ENCODE measurements at places on chromosomes 4 and X.

- no peak for DNase-seq
Measured at GRCh38 chrX:155246748-155247147, 17.5 kb downstream of the RAB39B start.

DNA sequence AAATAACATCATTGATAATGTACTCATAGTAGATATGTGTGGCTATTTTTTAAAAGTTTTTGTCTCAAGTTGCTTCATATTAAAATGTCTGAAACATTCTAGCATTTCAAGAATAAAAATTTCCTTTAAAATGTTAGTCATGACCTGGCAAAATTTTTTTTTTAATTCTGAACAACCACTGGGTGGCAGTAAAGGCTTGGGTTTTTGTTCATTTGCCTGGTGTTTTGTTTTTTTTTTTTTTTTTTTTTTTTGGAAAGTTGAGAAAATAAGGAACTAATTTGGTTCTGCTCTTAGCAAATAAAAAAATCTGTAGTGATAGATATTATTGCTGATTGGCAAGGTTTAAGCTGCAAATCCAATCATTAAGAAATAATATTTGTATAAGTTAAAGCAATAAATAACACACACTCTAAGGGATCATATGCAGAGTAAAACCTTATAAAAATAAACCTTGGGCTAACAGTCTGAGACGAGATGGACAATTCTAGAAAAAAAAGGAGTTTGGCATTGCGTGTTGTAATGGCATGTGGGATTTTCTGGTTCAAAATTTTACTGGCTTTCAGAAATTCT lies 81.4 kb downstream of the CEP44 start:
- DNase-seq, result peak; percentile 57

DNA sequence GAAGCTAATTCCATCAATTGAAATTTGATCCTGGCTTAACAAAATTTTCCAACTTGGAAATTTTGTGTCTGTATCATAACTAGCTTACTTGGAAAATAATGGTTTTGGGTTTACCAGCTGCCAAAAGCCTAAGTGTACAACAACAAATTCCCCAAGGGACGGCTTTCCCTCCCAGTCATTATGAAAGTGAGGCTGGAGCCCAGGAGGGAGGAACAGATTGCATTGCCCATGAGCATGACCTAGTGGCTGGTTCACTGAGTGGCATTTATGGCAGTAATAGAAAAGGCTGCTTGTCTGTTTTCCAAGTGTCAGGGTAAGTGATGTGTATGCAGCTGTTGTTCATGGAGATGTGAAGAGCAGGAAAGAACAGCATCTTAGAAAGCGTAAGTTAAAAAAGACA lies 70.8 kb upstream of the HHIP start:
- no peak for DNase-seq

- no peak for DNase-seq
Measured at GRCh38 chr4:83850435-83850834, 314.5 kb downstream of the GPAT3 start.

DNA sequence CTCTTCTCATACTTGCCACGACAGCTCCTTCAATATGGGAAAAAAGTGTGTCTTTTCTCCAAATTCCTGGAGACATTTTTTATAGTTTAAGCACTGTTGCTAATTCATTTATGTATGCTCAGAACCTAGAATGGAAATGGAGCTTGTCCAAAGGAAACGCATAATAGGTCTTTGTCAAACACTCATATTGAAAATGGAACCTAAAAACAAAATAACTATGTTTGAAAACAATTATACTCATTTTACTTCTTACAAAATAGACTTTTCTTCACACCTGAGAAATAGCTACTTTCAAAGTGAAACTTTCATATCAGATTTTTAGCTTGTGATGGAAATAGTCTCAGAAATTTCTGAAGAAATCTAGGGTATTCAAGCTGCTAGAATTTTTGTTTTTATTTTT lies 529.7 kb upstream of the BOD1L1 start:
- DNase-seq, result no peak

GRCh38 chr4:63211375-63211774 lies 1197.9 kb downstream of the TECRL start:
- no peak for DNase-seq

DNA sequence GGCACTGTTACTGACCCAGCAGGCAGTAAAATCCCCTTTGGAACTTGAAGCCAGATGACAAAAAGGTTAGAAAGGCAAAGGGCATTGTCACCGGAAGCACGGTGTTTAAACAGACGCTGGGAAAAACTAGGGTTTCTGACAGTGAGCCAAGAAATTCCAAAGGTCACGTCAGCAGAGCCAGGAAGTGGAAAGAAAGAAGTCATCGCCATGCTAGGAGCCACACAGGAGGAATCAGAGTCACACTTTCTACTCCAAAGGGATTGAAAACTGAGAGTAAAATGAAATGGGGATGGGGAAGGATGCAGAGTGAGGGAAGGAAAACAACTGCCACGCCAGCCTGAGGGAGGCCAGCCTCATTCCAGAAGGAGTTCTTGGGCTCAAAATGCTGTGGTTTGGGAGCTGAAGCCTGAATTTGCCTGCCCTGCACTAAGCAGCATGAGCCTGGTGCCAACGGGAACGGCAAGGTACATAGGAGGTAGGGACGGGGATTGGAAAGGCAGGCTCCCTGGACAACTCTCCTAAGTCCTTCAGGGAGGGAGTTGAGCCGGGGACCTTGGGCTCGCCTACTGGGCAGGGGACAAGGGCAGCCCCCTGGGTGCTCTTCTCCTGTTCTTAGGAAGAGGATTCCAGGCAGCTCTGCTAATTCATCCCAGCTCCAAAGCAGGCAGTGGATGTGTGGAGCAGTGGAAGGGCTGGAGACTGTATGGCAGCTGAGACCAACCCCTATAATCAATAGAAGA lies 66.8 kb downstream of the SOWAHB start:
- peak; percentile 97 for DNase-seq

DNA sequence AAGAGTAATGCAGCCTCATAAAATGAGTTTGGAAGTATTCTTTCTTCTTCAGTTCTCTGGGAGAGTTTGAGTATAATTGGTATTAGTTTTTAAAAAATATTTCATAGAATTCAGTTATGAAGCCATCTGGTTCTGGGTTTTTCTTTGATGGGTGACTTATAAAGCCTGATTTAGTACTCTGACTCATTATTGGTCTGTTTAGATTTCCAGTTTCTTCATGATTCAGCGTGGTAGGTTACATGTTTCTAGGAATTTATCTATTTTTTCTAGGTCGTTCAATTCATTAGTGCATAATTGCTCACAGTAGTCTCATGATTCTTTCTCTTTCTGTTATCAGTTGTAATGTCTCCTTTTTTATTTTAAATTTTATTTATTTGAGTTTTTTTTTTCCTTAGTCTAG lies 111.2 kb downstream of the CEP44 start:
- DNase-seq, result no peak

DNA sequence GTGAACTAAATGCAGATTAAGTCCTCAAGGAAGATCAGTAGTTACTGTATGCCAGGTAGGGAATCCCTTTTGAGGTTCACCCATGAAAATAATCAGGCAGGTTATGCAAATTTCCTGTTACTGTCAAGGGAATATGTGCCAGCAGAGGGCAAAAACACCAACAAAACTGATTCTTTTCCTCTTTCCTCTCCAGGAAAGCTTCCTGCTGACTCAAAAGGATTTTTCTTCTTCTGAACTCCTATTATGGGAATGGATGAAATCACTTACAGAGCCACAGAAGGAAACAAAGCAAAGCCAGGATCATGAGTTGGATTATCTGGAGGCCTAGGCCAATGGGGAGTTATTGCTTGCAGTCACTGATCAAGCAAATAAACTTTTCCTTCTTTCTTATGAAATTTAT lies 49.7 kb downstream of the TMPRSS11F start:
- no peak for DNase-seq

GRCh38 chr4:123709336-123709735 lies 312.7 kb downstream of the SPRY1 start:
- DNase-seq, result peak; percentile 3

DNA sequence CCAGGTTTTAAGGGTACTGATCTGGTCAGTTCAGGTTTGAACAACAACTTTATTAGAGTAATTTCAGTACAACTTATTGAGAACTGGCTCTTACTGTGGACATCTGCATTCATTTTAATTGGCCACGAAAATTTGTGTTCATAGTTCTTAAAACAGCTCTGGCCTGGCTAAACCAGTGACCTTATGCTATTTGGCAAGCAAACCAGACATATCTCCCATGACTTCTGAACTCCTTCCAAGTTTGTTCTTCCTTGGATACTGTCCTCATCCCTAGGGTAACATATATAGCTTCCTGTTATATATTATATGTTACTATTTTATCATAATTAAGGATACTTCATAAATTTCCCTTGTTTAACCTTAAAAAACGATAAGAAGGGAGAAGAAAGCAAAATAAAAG lies 841.9 kb downstream of the TRAM1L1 start:
- DNase-seq, result no peak

GRCh38 chr4:169099771-169100180 lies 89.7 kb upstream of the CBR4 start:
- DNase-seq, result no peak

GRCh38 chr4:62822306-62822705 lies 1586.9 kb downstream of the TECRL start:
- no peak for DNase-seq

DNA sequence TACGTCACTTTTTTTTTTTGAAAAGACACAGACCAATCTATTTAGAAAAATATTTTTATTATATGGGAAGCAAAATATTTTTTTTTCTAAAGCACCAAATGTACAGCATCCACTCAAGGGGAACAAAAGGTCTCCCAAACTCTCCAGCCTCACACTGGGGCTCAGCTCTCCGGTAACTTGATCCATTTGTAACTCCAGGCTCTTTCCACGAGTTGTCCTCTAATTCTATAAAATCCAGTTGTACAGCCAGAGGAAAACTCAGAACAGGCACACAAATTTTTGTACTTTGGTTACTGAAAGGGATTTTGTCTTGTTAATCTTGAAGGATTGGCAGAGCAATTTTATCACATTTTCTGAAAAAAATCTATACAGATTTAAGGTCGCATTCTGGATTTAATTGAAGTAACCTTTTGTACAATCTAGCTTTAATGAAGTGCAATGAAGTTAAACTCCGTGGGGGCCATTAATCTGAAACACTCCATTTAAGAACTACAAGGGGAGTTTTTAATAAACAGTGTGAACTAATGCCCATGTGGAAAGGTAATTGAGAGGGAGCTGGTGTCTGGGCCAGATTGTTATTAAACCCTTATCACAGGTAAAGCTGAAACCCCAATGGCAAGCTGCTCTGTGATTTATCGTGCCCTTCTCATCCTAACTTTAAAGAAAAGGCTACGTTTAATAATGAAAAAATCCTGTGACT lies 161.2 kb upstream of the FRG1 start:
- DNase-seq, result no peak

DNA sequence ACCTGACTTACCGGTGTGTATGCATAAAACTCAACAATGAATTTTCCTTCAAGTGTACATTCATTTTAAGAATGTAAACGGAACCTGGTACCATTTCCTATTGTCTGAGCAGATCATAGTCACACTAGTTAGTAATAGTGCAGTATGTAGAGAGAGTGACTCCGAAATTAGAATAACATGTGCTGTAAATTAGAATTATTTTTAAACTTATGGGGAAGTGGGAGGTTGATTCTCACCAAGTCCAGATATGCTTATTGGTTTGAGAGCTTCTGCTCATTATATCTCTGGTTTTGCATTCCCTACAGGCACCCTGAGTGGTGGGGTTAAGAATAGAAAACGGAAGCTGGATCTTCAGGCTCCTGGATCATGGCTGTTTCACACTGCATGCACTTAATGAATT lies 39.6 kb downstream of the KLF3 start:
- DNase-seq, result no peak

GRCh38 chr4:145538596-145538995 lies 56.9 kb downstream of the SMAD1 start:
- DNase-seq, result no peak

DNA sequence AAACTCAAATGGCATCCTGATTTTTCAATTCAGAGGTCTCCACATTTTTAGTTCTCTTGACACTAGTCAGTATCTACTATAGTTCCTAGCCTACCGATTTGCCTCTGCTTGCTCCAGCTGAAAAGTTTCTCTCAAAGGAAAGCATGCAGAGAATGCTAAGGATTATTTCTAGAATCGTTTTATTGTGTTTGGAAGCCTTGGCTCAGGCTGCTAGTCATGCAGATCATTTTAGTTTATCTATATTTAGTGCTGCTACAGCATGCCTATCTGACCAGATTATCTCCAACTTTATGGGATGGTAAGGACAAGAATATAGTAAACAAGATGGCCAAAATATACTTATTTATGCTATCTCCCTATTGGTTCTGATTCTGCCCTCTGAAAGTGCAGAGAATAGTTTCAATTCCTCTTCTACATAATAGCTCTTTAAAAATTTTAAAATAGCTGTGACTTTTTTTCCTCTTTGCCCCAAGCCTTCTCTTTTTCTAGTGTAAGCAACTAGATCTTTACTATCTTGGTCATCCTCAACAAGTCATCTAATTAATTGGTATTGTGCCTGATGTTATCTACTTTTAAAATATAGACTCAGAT lies 15.7 kb upstream of the DRP2 start:
- DNase-seq, result no peak

DNA sequence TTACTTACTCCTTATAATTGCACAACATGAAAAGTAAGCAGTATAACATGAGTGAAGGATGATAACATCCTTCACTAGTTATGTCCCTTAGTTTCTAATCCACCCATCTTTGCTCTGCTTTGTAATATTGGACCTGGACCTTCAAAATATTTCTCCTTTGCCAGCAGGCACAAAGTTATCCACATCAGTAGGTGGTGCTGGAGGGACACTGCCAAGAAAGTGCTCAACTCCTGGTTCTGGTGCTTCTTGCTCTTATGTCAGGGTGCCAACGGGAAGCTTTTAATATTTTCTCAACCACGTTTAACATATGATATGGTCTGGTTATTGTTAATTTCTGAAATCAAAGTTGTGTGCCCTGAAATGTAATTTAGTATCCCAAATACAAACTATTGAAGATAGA lies 49.1 kb downstream of the TMEM165 start:
- DNase-seq, result peak; percentile 25

DNA sequence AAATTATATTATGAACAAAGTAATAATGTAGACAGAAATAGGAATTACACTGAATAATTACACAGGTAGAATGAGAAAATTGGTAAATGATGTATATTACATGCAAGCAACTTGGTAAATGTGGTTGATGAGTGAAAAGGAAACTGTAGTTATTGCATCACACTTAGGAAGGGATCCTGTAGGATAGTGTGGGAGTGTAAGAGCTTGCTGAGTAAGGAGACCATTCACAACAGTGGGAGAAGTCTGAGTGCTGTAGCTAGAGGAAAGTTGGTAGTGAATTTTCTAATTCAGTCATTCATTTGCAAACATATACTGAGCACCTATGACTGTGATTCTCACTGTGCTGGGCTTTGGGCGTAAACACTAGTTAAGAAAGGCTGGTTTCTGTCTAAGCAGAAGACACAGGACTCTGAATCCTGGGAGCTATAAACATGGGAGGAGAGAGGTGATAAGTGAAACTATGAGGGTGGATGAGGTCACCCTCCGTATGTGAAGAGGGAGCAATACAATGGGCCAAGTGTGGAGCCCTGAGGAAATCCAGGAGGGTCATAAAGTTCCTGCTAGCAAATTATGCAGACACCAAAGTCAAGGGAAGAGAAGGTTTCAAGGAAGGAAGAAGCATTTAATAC lies 14.2 kb upstream of the CPE start:
- no peak for DNase-seq

- DNase-seq, result no peak
Measured at GRCh38 chr4:81845761-81846160, 374.1 kb upstream of the RASGEF1B start.

All from HT-29 (cell line).